Neural crest cell (in vitro differentiated cells): ENCODE measurements at places on chromosomes 12 and 14. TPM values are rescaled to one million over a fixed set of nuclear protein-coding genes. Genes with fewer than 3 reads are reported as not detected.

DNA sequence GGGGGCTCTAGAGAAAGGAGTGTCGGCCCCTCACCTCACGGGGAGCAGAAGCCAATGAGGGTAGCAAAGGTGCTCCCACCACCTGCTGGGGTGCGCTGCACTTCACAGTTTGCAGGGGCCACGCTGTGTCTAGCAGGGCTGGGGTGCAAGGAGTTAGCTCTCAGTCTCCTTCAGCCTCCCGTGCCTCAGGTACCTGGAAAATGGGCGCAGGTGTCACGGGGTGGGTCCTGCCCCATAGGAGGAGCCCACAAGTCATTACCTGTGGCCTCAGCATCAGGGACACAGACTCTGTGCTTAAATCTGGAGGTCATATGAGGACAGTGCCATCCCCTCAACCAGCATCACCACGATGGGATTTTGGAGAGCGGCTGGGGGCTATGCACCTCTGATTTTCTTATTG, 326.7 kb downstream of the ADGRD1 start:
- no peak for DNase-seq
- no peaks in the 10 kb centered on the region for H3K36me3 ChIP-seq
- no peak overlapping the region for H3K4me3 ChIP-seq
- no peak overlapping the region for H3K27ac ChIP-seq
- H3K4me1 ChIP-seq = peaks cover 15% of the 10 kb centered on the region

GRCh38 chr12:81779216-81779615, 20.1 kb upstream of the PPFIA2 start:
- no peak overlapping the region for H3K4me3 ChIP-seq
- peaks cover 29% of the 10 kb centered on the region for H3K27me3 ChIP-seq
- H3K4me1 ChIP-seq = peaks cover 4% of the 10 kb centered on the region
- DNase-seq = no peak
- no peaks in the 10 kb centered on the region for H3K36me3 ChIP-seq
- H3K27ac ChIP-seq = no peak overlapping the region

Gene NKX2-1
- not detected in 2 replicates for total RNA-seq

DNA sequence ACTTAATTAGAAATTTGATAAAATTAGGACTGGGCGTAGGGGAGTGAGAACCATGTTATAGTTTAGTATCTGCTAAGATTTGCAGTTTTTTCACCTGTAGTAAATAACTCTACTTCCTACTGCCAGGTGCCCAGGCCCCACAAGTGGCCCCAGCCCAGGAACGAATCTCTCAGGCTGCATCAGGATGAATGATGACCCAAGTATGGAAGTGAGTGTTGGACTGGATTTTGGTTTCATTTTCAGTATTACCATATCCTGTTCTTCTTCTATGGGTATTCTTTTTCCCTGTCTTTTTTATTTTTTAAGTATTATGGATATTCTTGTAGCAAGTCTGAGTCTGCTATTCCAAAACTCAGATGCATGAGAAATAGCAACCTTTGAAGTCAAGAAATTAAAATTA, 120.3 kb upstream of the BCAT1 start:
- no peak overlapping the region for H3K4me3 ChIP-seq
- H3K27me3 ChIP-seq = no peaks in the 10 kb centered on the region
- no peaks in the 10 kb centered on the region for H3K36me3 ChIP-seq
- no peaks in the 10 kb centered on the region for H3K4me1 ChIP-seq

Gene DTX1
- 8.1 and 8.4 TPM in 2 replicates for total RNA-seq

Gene RERGL
- not detected in 2 replicates for total RNA-seq
